ENCODE measurements at places on chromosomes 2 and 18.

- DNase-seq, result no peak
Observed at GRCh38 chr2:237431837-237432236, 17.9 kb upstream of the COL6A3 start.

DNA sequence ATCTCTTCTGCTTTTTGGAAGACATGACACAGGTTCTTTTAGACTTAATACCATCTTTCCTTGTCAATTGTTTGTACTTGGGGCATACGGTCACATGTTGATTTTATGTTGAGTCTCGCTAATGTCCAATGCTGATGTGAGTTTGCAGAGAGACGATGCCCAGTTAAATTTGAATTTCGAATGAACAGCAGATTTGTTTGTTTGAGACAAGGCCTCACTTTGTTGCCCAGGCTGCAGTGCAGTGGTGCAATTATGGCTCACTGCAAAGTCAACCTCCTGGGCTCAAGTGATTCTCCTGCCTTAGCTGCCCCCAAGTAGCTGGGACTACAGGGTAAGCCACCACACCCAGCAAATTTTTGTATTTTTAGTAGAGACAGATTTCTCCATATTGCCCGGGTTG, 473.5 kb downstream of the RIT2 start:
- no peak for DNase-seq

DNA sequence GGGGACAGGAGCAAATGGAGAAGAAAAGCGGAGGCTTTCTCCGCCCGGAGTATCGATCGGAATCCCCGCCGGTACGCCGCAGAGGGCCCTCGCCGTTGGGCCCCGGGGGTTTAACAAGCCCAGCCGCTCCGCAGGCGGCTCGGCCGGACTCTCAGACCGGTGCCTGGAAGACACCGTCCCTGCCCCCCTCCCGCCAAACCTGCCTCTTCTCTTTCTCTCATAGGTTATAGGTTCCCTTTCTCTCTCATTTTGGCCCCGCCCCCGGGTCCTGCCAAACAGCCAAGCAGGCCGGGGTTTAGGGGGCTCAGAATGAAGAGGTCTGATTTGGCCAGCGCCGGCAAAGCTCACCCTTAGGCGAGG, 4.4 kb downstream of the ONECUT2 start:
- no peak for DNase-seq

DNA sequence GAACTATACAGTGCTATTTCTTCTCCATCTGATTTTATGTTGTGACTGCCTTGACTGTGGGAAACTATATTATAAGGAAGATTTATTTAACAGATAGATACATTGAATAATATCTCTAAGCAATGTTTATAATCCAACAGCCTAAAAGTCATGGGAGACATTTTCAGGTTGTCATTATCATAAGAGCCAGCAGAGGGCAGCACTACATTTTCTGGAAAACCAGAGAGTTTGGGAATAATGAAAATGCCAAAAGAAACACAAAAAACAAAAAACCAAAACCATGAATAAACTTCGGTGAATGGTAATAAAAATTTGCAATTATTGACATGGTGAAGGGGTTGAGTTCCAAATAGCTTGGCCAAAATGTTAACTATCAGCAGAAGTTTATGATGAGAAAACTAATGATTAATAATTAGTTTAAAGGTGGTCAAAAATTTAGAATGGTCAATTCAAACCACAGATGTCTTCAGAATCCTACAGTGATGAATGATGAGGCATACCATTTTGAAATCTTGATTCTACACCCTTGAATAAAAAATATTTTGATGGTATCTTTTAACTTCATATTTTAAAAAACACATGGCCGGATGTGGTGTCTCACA, 4.7 kb downstream of the EEF1B2 start:
- no peak for DNase-seq

GRCh38 chr2:48510329-48510728, 19.6 kb upstream of the STON1 start:
- DNase-seq, result no peak

GRCh38 chr2:227370092-227370491, 9.0 kb downstream of the TM4SF20 start:
- DNase-seq, result no peak

DNA sequence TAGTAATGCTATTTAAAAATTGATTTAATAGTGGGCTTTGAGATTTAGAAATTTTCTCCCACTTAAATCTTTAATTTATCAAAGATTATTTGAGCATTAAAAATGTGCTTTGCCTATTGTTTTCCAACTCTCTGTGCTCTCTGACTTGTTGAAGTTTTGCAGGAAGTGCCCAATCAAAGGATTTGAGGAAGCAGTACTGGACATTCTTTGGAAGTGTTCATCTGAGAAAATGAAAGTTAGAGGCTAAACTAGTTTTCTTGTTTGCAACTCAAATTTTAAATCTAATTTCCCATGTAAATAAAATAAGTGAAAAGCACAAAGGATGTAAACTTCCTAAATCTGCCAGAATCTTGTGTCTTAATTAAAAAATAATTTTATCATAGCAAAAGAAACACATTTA, 89.1 kb downstream of the CAMKMT start:
- no peak for DNase-seq

- no peak for DNase-seq
Observed at GRCh38 chr2:138474100-138474825, 27.3 kb upstream of the SPOPL start.

DNA sequence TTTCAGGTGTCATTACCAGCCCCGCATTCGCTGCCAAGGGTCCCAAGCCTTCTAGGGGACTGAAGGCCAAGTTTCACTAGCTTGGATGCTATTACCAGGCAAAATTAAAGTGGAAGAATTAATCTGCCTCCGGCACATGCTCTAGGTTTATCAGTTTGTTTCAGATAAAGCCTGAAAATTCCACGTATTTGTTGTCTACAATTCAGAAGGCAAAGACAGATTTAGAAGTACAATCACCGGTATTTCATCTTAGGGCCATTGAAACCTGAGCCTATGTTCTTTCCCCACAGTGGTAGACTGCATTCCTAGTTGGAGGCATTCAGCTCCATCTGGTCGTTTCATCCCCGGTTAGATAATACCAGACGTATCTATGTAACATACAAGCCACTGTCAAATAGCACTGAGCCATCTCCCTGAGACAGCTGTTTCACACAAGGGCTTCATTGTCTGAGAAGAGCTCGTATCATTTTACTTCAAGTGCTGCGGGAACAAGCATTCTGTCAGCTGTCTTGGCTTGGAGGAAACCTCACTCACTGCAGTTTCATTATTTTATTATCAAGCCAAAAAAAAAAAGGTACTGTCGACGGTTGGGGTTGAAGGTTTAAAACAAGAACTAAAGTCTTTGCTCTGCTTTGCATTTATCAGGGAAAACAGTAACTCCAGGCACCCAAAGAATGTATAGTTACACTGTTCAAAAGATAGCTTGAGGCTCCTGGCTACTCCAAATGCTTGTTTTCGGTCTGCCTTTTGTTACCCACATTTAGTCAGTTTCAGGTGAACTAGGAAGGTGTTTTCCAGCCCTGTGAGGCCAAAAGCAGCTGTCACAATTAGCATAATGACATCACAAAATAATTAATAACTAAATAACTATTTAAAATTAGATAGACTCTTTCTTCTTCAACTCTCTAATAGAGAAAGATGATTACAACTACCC, 76.7 kb downstream of the TGIF1 start:
- DNase-seq, result no peak

DNA sequence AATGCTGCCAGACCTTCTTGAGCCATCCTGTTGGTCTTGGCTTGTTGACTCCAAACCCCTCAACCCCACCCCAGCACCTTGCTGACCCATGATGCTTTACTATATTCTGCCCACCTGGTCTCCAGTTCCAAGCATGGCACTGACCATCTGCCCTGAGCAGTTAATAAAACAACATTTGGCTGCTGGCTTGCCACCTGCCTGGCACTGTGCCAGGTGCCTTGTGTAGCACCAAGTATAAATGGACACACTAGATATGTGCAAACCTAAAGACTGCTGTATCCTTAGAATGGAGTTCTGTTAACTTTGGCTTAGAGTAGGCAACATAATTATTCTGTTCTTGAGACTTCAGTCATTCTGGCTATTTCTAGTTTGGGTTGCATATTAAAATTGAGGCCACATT, 91.4 kb downstream of the ACSL3 start:
- no peak for DNase-seq

GRCh38 chr18:23969664-23970063, 44.9 kb upstream of the TTC39C start:
- DNase-seq, result no peak

DNA sequence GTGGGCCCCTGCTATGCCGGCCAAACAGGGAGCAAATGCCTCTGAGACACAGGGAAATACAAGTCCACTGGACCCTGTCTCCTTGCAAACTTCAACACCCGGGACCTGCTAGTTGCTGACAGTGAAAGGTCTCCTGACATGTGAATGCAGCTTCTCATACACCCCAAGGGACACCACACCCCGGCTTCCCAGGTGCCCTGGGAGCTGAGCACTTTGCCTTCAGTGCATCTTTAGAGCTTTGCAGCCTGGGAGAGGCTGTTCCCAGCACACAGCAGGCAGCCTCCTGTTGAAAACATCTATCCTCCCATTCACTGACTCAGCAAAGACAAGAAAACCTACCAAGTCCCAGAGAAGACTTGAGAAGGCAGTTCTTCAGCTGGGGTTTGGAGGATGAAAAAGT, 143.4 kb downstream of the COL6A3 start:
- no peak for DNase-seq

DNA sequence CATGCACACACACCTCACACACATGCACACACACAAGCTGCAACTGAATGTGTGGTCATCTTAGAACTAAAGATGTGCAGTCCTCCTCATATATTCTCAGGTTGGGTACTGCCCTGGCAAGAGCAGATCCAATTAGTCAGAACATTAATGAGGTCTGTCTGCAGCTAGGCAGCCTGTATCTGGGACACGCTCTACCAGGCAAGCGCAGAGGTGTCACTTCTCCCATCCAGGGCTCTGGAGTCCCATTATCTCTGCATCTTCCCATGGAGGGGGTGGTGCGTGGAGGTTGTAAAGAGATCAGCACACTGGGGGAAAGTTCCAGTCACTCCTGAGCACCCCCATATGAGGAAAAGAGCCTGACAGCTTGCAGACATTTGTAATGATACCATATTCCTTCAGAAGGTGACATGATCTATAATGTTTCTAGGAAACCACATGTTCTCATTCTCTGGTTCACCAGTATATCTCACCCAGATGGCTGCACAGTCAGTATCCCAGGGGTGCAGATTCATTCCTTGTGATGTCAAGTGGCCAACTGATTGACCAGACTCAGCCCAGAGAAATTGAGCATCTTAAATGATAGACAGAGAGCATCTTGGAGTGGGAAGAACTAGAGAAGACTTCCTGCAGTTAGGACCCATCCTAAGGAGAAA, 95.4 kb downstream of the RTN4 start:
- DNase-seq, result no peak

- no peak for DNase-seq
Observed at GRCh38 chr2:127000937-127001336, 102.2 kb downstream of the TEX51 start.

GRCh38 chr18:12041561-12041960, 52.1 kb upstream of the ANKRD62 start:
- no peak for DNase-seq

DNA sequence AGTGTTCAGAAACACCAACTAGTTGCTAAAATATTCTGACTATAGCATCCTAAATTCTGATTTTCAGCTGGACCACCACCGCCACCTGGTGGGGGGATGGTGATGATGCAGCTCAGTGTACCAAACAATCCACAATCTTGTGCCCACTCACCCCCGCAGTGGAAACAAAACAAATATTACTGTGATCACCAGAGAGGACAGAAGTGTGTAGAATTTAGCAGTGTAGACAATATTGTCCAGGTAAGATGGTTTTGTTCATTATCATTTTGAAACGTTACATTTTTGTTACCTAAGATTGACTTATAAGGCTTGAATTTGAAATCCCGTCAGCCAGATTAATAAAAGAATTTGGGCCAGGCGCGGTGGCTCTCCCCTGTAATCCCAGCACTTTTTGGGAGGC, 31.7 kb upstream of the UBXN4 start:
- DNase-seq, result peak; percentile 23

DNA sequence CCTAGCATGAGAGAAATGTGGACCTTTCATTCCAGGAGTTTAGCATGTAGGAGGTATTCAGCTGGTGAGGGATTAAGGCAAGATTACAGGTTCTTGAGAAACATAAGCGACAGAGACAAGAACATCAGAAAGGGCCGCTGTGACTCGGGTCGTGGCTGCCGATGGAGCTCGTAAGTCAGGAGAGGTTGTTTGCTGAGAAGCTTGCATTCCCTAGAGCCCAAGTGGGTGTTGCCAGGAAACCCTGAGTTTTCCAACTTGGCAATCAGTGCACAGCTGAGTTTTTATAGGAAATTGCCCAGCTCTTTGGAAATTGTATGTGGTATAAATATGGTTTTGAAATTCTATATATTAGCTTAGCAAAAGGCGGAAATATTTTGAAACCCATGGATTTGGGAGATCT, 46.4 kb upstream of the CYP1B1 start:
- DNase-seq, result no peak

DNA sequence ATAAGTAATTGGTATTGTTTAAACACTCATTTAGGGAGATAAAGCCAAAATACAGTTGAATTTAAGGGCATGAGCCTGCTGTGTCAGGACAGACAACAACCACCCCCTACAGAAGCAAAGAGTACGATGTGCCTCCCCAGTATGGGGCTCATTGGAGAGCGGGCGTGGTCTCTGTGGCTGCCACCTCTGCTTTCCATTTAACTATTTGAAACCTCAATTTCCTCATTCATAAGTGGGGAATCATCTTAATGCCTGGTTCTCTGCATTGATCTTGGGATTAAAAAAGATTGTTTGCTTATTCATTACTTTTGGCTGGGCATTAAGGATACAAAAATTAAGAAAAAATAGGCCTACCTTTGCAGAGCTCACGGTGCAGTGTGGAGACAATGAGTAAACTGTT, 21.4 kb downstream of the KCNS3 start:
- DNase-seq, result no peak

DNA sequence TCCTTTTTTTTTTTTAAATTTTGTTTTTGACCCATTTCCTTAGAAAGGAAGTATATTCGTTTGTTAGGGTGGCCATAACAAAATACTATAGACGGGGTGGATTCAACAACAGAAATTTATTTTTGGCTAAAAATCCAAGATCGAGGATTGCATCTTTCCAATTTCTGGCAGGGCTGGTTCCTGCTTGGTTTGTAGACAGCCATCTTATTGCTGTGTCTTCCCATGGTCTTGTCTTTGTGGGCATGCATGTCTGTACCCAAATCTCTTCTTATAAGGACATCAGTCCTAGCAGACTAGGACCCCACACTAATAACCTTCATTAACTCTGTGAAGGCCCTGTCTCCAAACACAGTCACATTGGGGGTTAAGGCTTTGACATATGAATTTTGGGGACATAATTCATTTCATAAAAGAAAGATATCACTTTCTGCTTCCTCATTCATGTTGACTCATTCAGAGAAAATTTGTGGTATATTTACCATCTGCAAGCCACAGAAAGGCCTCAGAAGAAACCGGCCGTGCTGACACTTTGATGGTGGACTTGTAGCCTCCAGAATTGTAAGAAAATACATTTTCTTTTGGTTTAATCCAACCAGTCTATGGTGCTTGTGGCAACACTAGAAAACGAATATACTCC, 262.1 kb downstream of the LPIN1 start:
- DNase-seq, result no peak

DNA sequence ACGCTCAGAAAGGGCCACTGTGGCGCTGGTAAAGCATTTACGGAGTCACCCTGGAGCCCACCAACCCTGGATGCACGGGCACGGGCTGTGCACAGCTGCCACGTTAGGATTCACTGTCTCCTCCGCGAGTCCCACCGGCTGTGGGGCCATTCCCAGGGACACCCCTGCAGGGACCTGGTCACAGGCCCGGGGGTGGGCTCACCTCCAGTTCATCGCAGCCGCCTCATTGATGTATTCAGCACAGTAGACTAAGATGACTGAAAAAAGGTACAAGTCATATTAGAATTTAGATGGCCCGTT, 4.7 kb downstream of the TMEM18 start:
- no peak for DNase-seq

GRCh38 chr2:6792883-6793282, 72.8 kb downstream of the CMPK2 start:
- DNase-seq, result no peak
